ENCODE measurements at places on chromosomes 1 and 21.

DNA sequence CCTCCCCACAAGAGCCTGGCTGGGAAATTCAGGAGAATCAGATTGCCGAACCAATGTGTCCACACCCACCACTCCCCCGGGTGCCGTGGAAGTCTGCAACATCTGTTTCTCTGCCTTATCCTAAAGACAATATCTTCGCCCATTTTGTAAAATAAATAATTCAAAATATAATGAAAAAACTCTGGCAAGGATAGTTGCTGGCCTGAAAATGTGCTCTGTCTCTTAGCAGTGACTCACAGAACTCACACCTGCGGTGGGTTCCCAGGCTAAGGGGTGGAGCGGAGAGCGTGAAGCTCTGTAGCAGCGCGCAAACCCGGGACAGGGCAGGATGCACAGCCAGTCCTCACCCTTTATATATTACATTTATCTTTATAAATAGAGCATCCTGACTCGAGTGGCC is 99.9 kb downstream of the COLGALT2 start:
- DNase-seq: no peak

- DNase-seq: no peak
These were observed at the start of gene CFAP107 for GRCh38 chr1:12745992-12746323. TSS of gene CFAP107 (plus strand) at chr1:12746200. CDS start at chr1:12746431, 231 bp downstream.

DNA sequence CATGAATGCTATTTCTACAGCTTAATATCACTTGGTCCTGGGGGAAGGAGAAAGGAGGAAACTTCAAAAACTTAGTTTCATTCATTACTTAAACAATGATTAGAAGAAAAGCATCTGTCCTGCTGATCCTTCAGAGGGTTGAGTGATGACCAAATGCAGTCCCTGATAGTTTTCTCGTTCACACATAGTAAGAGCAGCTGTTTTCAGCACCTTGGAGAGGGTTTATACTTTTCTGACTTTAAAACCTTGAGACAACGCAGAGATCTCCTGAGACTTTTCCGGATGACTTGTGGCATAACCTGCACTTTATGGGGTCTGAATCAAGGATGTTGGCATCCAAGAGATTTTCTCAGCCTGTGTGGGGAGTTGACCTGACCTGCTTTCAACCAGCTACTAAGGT is 94.0 kb upstream of the KCND3 start:
- no peak for DNase-seq

GRCh38 chr1:23726686-23727085 is 16.6 kb upstream of the ELOA start:
- no peak for DNase-seq

DNA sequence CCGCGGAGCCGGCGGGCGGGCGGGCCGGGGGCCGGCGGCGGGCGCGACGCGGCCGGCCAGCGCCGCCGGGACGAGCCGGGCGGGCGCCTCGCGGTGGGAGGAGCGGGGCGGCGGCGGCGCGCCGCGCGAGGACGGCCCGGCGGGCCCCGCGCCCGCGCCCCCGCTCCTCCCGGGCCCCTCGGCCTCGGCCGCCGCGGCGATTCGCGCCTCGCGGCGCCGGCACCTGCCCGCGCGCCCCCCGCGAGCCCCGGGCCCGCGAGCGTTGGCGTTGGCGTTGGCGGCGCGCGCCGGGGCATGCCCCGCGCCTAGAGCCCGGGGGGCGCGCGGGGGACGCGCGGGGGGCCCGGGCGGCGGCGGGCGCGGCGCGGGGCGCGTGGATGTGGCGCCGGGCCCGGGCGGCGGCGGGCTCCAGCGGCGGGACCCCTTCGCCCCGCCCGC is at the start of gene SKI:
TSS of gene SKI (plus strand) at position 163 of the 438 bp plus-strand sequence. CDS start 448 bp downstream, outside the sequence.
- no peak for DNase-seq

Measured in omental fat pad (tissue), 4 donors.